ENCODE measurements at places on chromosomes 7 and 10.

DNA sequence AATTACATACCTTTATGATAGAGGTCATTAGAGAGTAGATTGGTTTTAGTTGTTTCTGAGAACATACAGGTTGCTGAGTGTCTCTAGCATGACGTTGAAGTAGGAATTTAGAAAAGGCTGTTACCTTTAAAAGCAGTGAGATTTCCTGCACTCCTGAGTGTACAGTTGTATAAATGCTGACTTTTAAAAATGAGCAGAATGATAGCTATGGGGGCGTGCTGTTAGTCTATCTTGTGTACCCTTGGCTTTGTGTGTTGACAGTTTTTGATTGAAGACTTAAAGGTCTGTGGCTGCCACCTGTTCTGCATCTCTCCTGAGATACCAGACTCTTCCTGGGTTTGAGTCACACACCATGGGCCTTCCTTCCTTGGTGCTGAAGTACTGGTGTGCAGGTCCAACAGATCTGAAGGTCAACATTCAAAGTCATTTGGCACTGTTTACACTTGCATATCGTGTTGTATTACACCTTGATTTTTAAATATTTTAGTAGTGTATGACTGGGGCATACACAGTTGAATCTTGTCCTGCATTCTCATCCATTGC, 23.8 kb downstream of the DNAJB6 start:
- no peak for DNase-seq

- DNase-seq, result peak; percentile 52
Measured at GRCh38 chr7:150451097-150451793, 815 bp downstream of the GIMAP8 start.

GRCh38 chr7:96320442-96320841, 1.5 kb downstream of the SLC25A13 start:
- DNase-seq, result no peak

DNA sequence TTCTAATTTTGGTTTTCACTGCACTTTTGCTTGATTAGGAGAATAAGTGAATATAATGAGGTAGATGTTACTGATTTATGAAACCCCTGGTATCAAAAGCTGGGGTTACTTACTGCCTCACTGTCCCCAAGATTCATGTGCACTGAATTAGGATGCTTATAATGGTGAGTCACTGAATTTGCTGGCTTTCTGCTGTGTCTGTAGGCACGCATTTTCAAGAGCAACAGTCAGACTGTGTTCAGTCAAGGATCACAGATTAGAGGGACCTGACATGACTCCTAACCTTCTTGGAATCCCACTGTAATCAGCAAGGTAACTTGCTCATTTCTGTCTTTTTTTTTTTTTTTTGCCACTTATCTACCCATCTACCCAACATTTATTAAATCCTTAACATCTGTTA, 59.7 kb downstream of the GPR85 start:
- DNase-seq, result no peak

- peak; percentile 73 for DNase-seq
Measured at GRCh38 chr7:43669286-43670081, 59.8 kb downstream of the COA1 start.

- DNase-seq, result no peak
Measured at GRCh38 chr10:10490581-10490980, 527.1 kb upstream of the CELF2 start.

DNA sequence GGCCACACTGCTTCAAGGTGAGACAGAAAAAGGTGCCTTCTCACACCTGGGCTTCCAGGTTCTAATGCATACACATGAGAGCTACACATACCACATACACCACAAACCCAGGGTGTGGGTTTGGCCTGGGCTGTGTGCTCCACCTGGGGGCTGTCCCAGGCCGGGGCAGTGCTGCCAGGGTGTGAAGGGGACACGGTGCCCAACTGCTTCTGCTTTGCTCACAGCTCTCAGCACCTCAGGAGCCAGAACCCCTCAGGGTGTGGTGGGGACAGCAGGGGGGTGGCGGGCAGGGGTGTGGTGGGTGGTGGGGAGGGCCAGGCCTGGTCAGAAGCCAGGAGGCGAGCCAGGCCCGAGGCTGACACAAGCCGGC, 51.1 kb downstream of the TMEM209 start:
- no peak for DNase-seq

DNA sequence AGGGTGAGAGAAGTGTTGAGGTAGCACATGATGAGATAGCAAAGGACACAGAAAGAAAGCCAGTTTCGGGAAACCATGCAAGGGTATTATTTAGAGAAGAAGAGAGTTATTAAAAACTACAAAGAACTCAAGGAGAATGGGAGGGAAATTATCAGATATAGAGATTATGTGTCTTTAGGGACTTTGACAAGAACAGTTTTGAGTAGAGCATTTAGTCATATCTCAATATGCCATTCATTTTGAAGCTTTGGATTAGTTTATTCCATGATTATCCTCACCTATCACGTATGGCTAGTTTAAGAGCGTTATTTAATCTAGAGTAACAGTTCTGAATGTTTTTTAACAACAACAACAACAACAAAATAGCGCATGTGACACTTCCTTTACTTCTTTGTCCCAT, 409.4 kb downstream of the EXOC4 start:
- no peak for DNase-seq

DNA sequence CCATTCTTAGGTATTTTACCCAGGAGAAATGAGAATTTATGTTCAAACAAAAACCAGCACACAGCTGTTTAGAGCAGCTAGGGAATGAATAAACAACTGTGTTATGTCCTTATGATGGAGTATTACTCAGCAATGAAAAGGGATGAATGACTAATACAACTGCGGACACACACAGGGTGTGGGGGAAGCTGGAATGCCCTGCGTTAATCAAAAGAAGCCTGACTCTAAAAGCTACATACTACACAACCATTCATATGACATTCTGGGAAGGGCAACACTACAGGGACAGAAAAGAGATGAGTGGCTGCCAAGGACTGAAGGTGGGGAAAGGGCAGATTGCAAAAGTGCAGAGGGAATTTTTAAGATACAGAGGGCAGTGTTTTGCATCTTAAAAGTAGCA, 64.0 kb downstream of the DLG5 start:
- no peak for DNase-seq

All from stimulated activated CD4-positive, alpha-beta T cell treated with anti-CD3 and anti-CD28 coated beads, Interleukin-2, amount 100 ng/mL, for 48 hours (primary cell).